ENCODE measurements at places on chromosomes 5 and 9. TPM values are rescaled to one million over a fixed set of nuclear protein-coding genes. Genes with fewer than 3 reads are reported as not detected.

The IL5 gene
- total RNA-seq: not detected

DNA sequence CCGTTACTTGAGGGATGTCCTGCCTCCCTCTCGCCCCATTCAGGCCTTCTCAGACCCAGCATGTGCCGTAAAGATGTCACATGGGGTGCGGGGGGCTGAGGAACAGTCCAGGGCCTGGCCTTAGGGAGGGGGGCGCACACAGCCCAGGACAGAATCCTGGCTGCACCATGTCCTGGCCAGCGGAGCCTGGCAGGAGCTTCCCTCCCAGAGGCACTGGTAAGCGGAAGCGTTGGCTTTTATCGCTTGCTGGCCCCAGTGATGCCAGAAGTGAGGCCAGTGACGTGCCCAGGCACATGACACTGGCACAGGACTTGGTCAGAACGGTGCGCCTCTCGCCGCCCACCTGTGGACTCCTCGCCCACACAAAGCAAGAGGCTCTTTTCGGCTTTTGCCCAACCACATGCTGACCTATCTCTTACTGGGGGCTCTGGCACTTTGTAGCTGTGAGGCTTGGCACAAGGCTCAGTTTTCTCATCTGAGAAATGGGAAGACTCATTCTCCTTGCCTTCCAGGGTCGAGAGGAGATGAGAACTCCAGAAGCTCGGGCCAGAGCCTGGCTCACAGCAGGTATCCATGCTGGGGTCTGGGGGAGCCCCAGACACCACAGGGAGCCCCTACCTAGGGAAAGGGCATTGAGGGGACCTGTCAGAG lies 59.0 kb downstream of the LMX1B start:
- DNase-seq: peak; percentile 48

- peak; percentile 59 for DNase-seq
Observed at GRCh38 chr5:108260117-108260857, 121.6 kb downstream of the FBXL17 start.

GRCh38 chr9:5801739-5802113 lies 31.2 kb downstream of the ERMP1 start:
- DNase-seq: no peak

- no peak for DNase-seq
Observed at GRCh38 chr9:136053757-136054142, 41.3 kb downstream of the NACC2 start.

GRCh38 chr9:127223266-127223665 lies 41.3 kb upstream of the GARNL3 start:
- no peak for DNase-seq

The OMD gene
- total RNA-seq: not detected

GRCh38 chr5:33059081-33059480 lies 348.0 kb downstream of the NPR3 start:
- DNase-seq: peak; percentile 43

The OR1Q1 gene
- total RNA-seq: not detected

GRCh38 chr9:87827341-87827740 lies 55.3 kb upstream of the SPATA31E1 start:
- peak; percentile 58 for DNase-seq

DNA sequence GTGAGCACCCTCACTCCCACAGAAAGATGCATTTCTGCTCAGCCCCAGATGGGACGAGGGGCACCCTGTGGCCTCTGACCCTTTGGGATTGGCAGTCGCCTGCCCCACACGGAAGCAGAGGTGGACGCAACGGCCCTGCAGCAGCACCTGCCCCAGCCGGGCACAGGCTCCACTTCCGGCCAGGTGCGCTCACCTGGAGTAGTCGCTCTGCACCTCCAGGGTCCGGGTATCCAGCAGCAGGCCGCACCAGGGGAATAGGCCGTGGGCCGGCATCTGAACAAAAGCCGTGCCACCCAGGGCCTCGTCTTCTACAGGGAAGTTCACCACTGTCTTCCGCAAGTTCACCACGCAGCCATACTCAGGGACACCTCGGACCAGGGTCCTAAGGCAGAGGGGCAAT lies 30.7 kb downstream of the TERT start:
- DNase-seq: no peak

DNA sequence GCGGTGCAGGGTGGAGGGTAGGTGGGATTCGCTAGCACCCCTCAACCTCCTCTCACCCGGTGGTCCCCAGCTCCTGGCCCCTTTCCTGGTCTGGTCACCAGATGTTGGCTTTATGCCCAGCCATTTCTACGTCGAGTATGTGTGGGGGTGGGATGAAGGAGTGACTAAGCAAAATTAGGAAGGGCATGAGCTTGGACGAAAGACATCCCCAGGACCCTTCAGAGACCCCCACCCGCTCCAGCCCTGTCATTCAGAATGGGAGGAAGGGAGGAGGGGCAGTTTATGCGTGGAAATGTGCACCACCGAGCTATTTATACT lies 742 bp downstream of the BHMT2 start:
- DNase-seq: no peak

The PCDHA9 gene
- 0.07 TPM for total RNA-seq

DNA sequence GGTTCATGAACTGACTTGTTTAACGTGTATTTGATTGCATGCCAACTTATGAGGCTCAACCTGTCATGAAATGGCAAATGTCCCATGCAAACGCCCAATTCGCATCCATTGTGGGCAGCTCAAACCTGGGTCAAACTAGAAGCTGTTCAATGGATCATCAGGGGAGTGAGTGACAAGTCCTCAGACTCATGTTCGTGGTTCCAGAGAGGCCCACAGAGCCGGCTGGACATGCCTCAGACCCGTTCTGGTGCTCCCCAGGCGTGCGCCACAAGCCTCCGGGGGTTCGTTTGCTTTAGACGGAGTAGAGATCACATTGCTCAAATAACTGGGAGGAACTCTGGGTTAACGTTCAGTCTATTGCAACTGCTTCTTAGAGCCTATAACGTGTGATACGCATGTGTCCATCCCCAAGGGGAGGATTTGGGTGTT lies 15.0 kb downstream of the GFI1B start:
- peak; percentile 27 for DNase-seq

- no peak for DNase-seq
Observed at GRCh38 chr5:112549605-112550166, 130.6 kb upstream of the EPB41L4A start.

- DNase-seq: no peak
Observed at GRCh38 chr5:79886925-79887655, 104.0 kb downstream of the MTX3 start.

DNA sequence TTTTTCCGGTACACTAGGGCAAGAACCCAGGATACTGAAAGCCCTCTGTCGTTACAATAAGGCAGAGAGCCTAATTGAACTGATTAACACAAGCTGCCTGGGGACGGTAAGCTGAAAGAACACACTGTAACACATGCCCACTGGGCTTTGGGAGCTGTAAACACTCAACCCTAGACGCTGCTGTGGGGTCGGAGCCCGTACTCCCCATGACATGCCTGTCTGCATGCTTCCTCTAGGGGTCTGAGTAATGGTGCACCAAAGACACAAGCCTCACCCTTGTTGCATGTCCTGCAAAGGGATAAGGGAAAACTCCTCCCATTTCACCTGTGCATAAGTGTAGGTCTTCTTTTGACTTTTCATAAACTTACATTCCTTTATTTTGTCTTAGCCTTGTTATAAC lies 194.0 kb downstream of the FBXL7 start:
- DNase-seq: no peak

GRCh38 chr9:27945386-27945785 lies 372.1 kb upstream of the C9orf72 start:
- DNase-seq: peak; percentile 57

The SURF4 gene
- 214 TPM for total RNA-seq

GRCh38 chr5:160444407-160444806 lies 22.8 kb downstream of the PTTG1 start:
- DNase-seq: no peak

GRCh38 chr5:157630341-157630740 lies 21.9 kb downstream of the SOX30 start:
- DNase-seq: no peak

The C9orf50 gene
- not detected for total RNA-seq

The CCL27 gene
- total RNA-seq: not detected

DNA sequence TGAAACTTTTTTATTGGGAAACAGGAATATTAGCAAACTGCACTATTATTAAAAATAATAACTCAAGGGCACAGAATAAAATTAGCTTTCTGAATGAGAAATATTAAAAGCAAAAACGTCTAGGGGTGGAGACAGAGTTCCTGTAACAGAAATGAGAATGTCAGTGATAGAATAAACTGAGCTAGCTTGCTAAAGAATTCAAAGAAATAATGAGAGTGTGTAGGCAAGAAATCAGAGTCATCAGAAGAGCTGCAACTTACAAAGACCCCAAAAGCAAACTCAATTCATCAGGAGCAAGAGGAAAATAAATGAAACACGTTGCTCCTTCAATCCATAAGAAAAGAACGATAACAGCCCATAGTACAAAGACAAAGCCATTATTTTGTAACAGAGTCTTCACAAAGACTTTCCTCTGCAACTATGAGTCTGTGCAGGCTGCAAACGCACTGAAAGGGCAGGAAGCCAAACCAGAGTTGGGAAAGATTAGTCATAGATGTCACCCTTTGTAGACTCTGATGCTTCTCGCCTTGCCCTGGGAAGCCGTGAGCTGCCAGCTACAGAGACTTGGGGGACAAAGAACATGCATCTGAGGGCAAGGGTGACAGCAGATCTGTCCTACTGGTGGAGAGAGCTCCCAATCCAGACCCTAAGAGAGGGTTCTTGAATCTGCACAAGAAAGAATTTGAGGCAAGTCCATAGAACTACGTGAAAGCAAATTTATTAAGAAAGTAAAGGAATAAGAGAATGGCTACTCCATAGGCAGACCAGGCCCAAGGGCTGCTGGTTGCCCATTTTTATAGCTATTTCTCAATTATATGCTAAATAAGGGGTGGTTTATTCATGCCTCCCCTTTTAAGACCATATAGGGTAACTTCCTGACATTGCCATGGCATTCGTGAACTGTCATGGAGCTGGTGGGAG lies 40.8 kb downstream of the SHC3 start:
- DNase-seq: peak; percentile 90

The FCN1 gene
- total RNA-seq: not detected

GRCh38 chr5:176816791-176817347 lies 6.5 kb downstream of the UNC5A start:
- no peak for DNase-seq

The FAM78A gene
- total RNA-seq: 0.35 TPM

GRCh38 chr9:89006996-89007967 lies 16.0 kb downstream of the S1PR3 start:
- no peak for DNase-seq

GRCh38 chr5:134536876-134537275 lies 11.4 kb downstream of the JADE2 start:
- no peak for DNase-seq

The FCN2 gene
- not detected for total RNA-seq

DNA sequence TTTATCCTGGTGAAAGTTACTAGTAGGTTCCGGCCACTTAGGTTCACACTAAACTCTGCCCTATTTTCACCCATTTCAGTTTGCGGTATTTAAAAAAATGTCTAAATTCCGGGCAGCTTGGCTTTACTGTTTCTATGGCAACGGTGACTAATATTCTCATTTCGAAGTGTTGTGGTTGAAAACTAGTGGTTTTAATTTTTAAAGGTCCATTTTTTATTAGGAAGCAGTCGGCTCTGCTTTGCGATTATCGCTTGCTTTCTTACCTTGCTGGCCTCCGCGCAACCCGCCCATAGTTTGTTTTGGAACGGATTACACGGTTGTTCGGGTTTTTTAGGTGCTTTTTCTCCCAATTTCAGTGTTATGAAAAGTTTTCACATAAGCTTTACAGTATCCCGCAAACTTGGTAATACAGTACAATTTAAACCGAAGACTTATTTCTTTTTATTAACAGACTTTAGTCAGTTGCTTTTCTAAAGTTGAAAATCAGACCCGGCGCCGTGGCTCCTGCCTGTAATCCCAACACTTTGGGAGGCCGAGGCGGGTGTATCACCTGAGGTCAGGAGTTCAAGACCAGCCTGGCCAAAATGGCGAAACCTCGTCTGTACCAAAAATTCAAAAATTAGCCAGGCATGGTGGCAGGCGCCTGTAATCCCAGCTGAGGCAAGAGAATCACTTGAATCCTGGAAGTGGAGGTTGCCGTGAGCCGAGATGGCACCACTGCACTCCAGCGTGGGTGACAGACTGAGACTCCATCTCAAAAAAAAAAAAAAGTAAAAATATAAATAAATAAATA lies 1.6 kb downstream of the KDM4C start:
- DNase-seq: peak; percentile 76

GRCh38 chr5:106127341-106127781 lies 1543.4 kb downstream of the EFNA5 start:
- peak; percentile 38 for DNase-seq

GRCh38 chr5:16179936-16180788 lies 571 bp upstream of the MARCHF11 start:
- no peak for DNase-seq

The KIF4B gene
- not detected for total RNA-seq

The MYOZ3 gene
- total RNA-seq: not detected

DNA sequence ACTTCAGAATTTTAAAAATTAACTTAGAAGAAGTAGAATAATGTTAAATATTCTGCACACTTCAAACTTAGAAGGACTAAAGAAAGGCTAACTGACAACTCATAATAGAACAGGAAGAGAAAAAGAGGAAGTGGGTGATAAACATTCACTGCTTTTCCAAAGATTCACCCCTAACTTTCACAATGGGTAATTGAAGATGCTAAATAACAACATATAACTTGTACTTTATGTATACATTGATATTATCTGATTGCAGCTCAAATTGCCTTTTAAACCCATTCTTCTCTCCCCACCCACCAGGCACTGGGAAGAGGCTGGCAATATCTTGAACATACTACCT lies 376.6 kb downstream of the EFNA5 start:
- DNase-seq: no peak

DNA sequence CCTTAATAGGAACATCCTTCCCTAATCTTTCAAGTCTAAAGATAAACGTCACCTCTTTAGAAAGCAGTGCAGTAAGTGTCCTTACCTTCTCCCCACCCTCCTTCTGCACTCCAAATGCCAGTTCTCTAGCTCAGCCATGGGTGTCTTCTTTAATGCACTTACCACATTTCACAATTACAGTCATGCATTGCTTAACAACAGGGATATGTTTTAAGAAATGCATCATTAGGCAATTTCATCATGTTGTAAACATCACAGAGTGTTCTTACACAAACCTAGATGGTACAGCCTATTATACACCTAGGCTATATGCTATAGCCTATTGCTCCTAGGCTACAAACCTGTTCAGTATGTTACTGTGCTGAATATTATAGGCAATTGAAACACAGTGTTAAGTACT lies 91.2 kb downstream of the RFX3 start:
- peak; percentile 53 for DNase-seq

The TNFSF15 gene
- 2.1 TPM for total RNA-seq

DNA sequence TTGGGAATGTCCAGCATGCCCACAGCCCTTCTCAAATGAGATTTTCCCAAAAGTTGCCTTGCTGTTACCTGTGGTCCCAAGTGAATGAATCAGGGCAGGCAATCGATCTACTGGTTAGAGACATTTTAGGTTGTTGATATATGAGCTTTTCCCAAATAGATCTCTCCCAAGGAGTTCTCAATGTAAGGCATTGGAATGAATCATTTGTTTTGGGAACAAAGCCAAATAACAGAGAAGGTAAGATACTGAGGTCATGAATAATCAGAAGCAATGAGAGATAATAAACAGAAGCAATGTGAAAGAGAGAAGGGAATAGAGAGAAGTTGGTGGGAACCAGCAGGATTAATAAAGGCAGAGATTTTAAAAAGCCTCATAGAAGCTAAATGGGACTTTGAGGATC lies 93.6 kb upstream of the FER start:
- peak; percentile 76 for DNase-seq

GRCh38 chr5:65646938-65647337 lies 22.1 kb downstream of the SHLD3 start:
- no peak for DNase-seq
